NCI-H510A treated with DMSO at 0.1 percent for 48 hours (cell line): ENCODE measurements at places on chromosomes 2 and 18.

GRCh38 chr2:202426751-202427150 is 50.6 kb downstream of the BMPR2 start:
- no peak for DNase-seq

DNA sequence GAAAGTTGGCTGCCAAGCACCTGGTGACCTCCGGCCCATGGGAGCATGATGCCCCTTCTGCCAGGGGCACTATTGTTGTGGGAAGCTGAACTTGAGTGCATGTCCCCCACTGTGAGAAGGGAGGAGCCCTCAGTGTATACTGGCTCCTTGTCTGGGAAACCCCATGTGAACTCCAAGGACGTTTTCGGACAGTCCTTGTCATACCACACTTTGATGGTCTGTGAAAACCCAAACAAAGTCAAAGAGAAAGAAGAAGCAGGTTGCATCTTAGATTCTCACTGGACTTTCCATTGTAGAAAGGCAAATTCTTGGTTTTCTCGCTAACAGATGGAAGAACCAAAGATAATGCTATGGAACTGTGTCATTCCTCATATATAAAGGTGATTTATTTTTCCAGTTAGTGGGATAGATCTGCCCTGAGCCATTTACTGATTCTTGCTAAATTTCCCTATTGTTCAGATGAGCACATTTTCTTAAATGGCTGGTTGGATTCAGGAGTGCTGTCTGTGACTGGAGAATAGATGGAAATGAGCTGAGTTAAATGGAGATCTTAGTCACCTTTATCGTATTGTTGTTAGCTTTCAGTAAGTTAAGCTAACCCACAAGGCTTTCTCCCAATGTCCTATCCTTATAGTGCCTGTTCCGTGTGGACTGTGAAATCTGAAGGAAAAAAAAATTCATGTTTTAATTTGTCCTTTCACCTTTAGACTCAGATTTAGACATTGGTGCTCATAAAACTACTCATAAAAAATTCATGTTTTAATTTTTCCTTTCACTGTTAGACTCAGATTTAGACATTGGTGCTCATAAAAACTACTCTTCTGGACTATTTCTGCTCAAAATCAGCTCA is 166.6 kb downstream of the ACTR3 start:
- no peak for DNase-seq

DNA sequence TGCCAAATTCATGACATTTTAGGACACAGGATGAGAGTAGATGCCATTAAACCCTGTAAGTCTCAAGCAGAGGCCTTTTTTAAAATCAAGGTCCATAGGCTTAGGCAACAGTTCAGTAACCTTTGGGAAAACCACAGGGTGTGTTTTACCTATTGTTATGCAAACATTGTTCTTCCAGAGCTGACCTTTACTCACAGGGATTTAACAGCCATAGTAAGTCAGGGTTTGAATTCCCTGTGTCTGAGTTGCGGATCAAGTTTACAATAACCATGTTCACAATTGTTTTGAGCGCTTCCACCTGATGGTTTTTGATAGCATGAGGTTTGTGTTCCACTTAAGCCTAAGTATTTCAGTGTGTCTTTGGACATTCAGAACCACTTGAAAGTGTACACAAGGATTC is 160.1 kb upstream of the BOD1L2 start:
- peak; percentile 37 for DNase-seq

DNA sequence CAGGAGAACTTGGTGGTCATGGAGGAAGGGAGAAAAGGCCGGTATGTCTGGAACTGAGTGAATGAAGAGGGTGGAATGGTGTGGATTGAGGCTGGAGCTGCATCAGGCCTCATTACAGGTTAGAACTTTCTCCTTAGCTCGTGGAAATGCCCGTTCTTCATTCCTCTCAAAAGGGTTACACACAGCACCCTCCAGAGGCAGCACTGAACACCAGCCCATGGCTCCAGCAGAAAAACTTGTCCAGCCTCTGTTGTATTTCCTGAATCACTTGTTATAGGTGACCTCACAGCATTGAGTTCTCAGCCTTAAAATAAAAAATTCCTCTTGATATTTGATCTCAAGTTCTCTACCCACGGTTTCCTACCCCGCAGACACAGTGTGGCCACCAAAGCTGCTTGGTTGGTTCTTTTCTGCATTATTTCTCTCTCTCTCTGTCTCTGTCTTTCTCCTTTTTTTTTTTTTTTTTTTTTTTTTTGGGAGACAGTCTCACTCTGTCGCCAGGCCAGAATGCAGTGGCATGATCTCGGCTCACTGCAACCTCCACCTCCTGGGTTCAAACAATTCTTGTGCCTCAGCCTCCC is 89.6 kb downstream of the ITGB1BP1 start:
- peak; percentile 77 for DNase-seq

DNA sequence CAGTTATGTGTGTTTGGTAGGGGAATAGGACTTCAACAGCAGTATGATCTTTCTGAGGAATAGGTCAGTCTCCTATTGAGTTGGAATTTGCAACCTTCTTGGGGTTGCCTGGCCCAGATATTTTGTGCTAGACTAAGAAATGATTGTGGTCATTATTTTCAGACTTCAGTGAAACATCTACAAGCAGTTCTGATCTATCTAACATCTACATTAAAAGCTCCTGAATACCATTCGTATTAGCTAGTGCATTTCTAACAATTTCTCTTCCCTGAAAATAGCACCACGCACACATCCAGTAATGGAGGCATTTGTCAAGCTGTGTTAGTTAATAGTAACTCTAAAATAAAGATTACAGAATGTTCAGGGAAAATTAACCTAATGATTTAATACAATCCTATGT is 179.3 kb downstream of the FIGN start:
- no peak for DNase-seq

- no peak for DNase-seq
Observed at GRCh38 chr18:68725346-68725745, 10.4 kb upstream of the TMX3 start.

DNA sequence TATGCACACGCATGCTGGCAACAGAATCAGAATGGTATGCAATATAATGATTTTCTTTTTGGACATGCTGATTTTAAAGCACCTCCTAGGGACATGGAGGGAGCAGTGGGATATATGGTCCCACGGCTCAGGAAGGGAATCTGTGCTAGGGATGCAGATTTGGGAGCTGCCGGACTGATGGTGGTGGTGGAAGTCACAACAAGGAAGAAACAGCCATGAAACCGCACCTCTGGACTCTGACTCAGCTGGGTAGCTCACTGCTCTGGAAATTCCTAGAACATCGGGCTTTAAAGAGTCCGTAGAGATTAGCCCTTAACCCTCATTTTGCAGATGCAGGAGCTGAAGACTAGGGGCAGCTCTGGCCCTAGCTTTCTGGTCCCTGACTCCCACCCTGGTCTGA is 364.3 kb upstream of the KLHL29 start:
- no peak for DNase-seq

DNA sequence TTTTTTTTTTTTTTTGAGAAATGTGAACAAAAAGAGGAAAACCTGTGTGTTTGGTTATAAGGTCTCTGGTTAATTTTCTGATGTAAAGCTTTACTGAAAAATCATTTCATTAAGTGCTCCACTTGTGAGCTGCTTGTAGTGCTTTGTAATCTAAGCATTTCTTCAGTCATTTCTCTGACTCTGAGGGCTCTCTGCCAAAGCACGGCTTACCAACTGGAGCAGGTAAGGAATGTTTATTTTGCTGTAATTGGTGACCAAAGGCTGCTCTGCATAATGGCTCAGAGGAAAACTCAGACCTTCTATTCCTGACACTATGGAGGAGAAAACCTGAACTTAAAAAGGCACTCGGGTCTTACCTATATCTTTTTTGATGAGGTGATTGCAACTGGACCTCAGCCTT is 848.8 kb downstream of the MBD2 start:
- peak; percentile 30 for DNase-seq

GRCh38 chr18:70848329-70848728 is 559.5 kb downstream of the SOCS6 start:
- DNase-seq: no peak

DNA sequence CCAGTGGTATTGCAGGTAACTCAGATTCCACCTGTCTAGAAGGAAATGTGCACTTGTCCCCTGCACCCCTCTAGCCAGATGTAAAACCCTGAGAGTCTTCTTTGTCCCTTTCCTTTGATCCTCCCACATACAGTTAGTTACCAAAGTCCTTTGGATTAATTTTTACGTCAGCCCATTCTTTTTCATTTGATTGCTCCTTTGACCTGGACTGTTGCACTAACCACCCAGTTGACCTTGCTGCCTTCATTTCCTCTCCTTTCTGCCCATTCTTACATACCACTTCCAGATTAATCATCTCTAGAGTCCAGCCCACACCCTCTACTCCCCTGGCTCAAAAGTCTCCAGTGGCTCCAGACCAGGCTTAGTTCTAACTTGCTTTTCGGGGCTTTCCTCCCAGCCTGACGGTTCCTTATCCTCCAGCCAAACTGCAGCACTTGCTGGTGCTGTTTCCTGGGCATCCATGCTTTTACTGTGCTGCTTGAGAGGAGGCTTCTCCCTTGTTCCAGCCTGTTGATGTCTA is 99.3 kb downstream of the SPTBN1 start:
- DNase-seq: no peak

DNA sequence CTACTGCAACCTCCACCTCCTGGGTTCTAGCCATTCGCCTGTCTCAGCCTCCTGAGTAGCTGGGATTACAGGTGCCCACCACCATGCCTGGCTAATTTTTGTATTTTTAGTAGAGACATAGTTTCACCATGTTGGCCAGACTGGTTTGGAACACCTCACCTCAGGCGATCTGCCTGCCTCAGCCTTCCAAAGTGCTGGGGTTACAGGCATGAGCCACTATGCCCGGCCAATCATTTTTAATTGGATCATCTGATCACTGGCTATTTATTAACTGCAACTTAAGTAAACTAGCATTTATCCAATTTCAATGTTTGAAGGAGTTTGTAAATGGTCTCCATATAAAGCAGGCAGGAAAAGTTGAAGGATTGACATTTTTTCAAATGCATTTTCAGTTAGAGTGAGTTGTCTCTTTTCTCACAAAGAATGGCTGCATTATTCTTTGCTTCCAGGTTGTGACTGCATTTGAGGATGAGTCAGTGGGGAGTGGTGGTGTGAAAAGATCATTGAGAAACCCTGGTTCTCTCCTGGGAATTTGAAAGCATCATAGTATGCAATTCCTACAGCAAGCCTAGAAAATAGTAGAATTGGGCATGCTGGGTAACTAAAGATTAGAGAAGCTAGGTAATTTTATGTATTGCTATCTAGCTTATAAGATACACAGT is 431.1 kb upstream of the ZEB2 start:
- no peak for DNase-seq

GRCh38 chr2:179255129-179255528 is 9.5 kb downstream of the SESTD1 start:
- no peak for DNase-seq

- no peak for DNase-seq
Observed at GRCh38 chr18:26185267-26185666, 41.0 kb upstream of the TAF4B start.

GRCh38 chr2:191927991-191928390 is 81.1 kb upstream of the CAVIN2 start:
- peak; percentile 24 for DNase-seq

- DNase-seq: no peak
Observed at GRCh38 chr18:49778826-49779465, 34.4 kb downstream of the ACAA2 start.

DNA sequence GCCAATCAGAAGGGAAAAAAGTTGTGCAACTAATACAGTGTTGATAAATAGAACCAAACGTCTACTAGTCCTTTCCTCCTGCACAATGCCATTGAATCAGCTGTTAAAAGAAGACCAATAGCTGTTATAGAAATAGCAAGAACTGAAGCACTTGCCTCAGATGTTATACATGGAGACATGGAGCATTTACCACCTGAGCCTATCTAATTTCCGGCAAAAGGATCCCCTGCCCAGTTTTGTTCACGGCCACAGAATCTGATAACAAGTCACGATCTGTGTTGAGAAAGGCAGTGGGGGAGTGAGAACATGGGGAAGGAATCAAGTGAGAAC is 285.4 kb downstream of the ZEB2 start:
- DNase-seq: no peak

DNA sequence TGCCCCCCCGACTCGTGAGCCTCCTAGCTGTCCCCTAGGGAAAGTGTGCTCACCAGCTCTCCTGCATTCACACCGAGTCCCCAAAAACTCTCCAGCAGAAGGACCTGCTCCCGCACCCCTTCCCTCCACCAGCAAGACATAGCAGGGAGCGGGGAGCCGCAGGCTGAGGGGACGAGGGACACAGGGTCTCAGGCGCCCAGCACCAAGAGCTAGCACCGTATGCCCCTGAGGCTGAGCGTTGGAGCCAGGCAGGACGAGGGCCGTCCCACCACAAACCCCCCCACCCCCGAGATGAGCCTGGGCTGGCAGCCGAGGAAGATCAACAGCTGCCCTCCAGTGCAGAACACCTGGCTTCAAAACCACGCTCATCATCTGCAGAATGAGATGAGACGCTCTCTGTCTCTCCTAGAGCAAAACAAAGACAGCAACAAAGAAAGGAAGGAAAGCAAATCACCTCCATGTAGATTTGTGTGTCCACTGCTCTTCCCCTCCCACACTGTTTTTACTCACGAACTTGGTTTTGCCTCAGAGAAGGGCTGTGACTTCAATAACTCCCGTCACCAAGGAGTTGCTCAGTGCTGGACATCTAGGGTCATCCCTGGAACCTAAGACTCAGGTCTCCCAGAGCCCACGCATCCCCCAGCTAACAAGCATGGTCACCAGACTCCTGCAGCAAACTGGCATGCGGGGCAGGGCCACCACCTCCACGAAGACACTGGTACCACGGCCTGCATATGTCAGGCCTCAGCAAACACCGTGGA is 39.7 kb upstream of the SALL3 start:
- no peak for DNase-seq
